ENCODE measurements at places on chromosomes 3 and 15. TPM values are rescaled to one million over a fixed set of nuclear protein-coding genes. Genes with fewer than 3 reads are reported as not detected.

The RASGRF1 gene
- total RNA-seq = not detected

DNA sequence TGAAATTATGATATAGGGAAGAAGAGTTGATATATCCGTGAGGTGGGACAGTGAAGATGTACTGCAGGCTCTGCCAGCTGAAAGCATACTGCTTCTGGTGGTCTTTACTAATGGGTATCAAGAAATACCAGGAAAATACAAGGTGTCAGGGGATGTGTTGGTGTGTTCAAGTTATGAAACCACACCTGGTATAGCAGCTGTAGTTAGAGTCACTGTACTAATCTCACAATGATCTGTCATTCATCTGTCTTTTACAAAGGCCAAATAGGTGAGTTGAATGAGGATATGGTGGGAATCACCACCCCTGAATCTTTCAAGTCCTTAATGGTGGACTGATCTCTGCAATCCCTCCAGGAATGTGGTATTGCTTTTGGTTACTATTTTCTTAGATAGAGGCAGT lies 152.7 kb downstream of the NFKBIZ start:
- no peaks in the 10 kb centered on the region for H3K36me3 ChIP-seq
- peaks cover 2% of the 10 kb centered on the region for H3K27me3 ChIP-seq
- H3K27ac ChIP-seq = no peak overlapping the region

DNA sequence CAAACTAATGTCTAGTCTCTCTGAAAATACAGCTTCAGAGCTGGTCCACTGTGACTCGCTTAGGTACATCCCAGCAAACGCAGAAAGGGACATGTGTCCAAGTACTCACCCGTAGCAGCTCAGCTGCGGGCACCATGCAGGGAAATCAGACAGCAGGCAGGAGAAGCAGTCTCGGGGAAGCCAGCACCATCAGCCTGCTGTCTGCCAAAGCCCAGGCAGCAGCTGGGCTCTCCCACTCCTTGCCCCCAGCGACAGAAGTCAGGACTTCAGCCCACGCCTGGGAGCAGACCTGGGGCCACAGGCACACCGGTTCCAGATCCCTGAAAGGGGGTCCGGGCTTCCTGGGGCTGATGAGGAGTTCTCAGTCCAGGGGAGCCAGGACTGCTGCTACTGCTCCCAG lies 34.9 kb downstream of the SEMA5B start:
- H3K27ac ChIP-seq = no peak overlapping the region
- H3K4me3 ChIP-seq = no peak overlapping the region
- no peaks in the 10 kb centered on the region for H3K36me3 ChIP-seq

DNA sequence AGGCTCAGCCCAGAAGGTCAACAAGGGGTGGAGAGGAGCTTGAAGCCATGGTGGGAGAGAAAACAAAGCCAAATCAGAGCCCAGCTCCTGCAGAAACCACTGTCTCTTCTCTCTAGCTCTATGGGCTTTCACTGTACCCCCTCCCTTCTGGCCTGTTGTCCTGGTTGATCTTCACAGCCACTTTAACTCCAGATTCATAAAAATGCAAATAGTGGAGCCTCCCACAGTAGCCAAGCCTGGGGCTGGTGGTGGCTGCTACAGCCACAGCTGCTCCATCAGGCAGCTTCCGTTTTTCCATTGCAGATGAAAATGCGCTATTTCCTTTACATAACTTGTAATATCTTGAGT lies 20.7 kb upstream of the CAV3 start:
- H3K27ac ChIP-seq = no peak overlapping the region
- DNase-seq = no peak
- H3K27me3 ChIP-seq = no peaks in the 10 kb centered on the region

- H3K4me1 ChIP-seq = peaks cover 19% of the 10 kb centered on the region
- no peak for DNase-seq
- no peaks in the 10 kb centered on the region for H3K27me3 ChIP-seq
Measured at GRCh38 chr3:60101621-60102020, 1051.8 kb upstream of the CFAP20DC start.

DNA sequence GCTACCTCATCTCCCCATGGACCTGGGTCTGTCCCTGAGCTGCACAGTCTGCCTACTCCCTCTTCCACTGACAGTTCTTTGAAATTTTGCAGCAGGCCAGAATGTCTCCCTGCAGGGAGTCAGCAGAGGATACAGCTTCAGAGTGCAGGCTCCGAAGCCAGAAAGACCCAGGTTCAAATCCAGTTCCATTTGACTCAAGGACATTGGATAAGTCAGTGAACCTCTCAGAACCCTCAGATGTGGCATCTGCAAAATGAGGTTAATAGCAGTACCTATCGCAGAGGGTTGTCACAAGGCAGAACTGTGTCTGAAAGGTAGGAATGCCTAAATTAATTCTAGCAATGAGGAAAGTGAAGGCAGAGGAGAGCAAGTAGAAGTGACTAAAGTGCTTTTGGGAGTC lies 244.4 kb upstream of the TRIM42 start:
- DNase-seq = no peak
- no peaks in the 10 kb centered on the region for H3K4me1 ChIP-seq
- no peak overlapping the region for H3K27ac ChIP-seq
- no peaks in the 10 kb centered on the region for H3K27me3 ChIP-seq
- H3K4me3 ChIP-seq = no peak overlapping the region

The PSTPIP1 gene
- total RNA-seq = 176 TPM

GRCh38 chr3:129585949-129586657 lies 20.4 kb downstream of the PLXND1 start:
- peaks cover 10% of the 10 kb centered on the region for H3K27me3 ChIP-seq
- H3K4me1 ChIP-seq = no peaks in the 10 kb centered on the region
- H3K4me3 ChIP-seq = no peak overlapping the region
- no peak overlapping the region for H3K27ac ChIP-seq
- DNase-seq = no peak

GRCh38 chr15:91271565-91272153 lies 171.6 kb downstream of the SV2B start:
- H3K36me3 ChIP-seq = no peaks in the 10 kb centered on the region
- H3K27me3 ChIP-seq = peaks cover 37% of the 10 kb centered on the region
- peaks cover 7% of the 10 kb centered on the region for H3K4me1 ChIP-seq
- no peak overlapping the region for H3K27ac ChIP-seq

DNA sequence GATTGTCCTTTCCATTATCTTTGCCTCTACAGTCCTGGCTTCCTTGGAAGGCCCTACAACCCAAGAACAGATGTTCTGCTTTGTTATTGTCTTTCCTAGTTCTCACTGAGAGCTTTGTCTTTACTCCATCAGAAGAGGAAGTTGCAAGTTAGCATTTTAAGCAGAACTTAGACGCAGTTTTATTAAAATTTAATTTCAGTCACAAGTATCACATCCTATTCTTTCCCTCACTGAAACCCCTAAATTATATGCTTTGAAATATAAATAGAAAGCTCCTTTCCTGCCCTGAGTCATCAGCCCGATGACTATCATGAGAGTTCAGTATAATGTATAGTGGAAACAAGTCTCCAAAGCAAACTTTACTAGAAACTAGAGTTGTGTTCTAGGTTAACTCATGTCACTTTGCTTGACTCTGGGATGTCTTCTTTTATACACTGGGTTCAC lies 291.2 kb upstream of the RBMS3 start:
- H3K4me1 ChIP-seq = no peaks in the 10 kb centered on the region
- H3K27me3 ChIP-seq = no peaks in the 10 kb centered on the region
- no peak overlapping the region for H3K4me3 ChIP-seq

Measured in activated CD4-positive, alpha-beta T cell treated with anti-CD3 and anti-CD28 coated beads, Interleukin-2, amount 10 ng/mL, durations not matched to agents 7 days and 5 days (primary cell).